ENCODE measurements at places on chromosomes 5 and 9. TPM values are rescaled to one million over a fixed set of nuclear protein-coding genes. Genes with fewer than 3 reads are reported as not detected.

Gene PTPN3
- total RNA-seq: 17.3 TPM

Gene IL13
- total RNA-seq: not detected

Gene NOXA1
- total RNA-seq: 1.7 TPM

Gene IGFBPL1
- 2.3 TPM for total RNA-seq

Gene TENT4A
- total RNA-seq: 17.5 TPM

Gene MRRF
- 70.9 TPM for total RNA-seq

Gene TERT
- total RNA-seq: 2.7 TPM

Gene MARCHF3
- total RNA-seq: 1.2 TPM

Gene CBY3
- not detected for total RNA-seq

Gene SLC45A2
- not detected for total RNA-seq

Gene PHF2
- total RNA-seq: 15.7 TPM

Gene C9orf50
- not detected for total RNA-seq

Gene SPINK7
- not detected for total RNA-seq

Gene FYB1
- total RNA-seq: 9.0 TPM

Gene FRMPD1
- 0.05 TPM for total RNA-seq

Gene C1QTNF3
- 0.09 TPM for total RNA-seq

Gene TTC23L
- 0.21 TPM for total RNA-seq

Gene SLC6A3
- 0.97 TPM for total RNA-seq

Gene MARCOL
- not detected for total RNA-seq

Gene SEMA5A
- total RNA-seq: not detected

Gene IL5
- not detected for total RNA-seq

Gene CTNNAL1
- 53.3 TPM for total RNA-seq

Gene GARIN3
- not detected for total RNA-seq

Gene TRPM3
- not detected for total RNA-seq

Gene FBXW5
- 91.7 TPM for total RNA-seq

Gene CCNI2
- 0.07 TPM for total RNA-seq

Gene ARL14EPL
- total RNA-seq: 0.43 TPM

Gene TRMT10B
- total RNA-seq: 5.4 TPM

Gene SLC25A2
- not detected for total RNA-seq
